ENCODE measurements at places on chromosomes 13 and 19. TPM values are rescaled to one million over a fixed set of nuclear protein-coding genes. Genes with fewer than 3 reads are reported as not detected.

GRCh38 chr13:101447852-101448251 lies 4.6 kb upstream of the ITGBL1 start:
- DNase-seq = no peak

DNA sequence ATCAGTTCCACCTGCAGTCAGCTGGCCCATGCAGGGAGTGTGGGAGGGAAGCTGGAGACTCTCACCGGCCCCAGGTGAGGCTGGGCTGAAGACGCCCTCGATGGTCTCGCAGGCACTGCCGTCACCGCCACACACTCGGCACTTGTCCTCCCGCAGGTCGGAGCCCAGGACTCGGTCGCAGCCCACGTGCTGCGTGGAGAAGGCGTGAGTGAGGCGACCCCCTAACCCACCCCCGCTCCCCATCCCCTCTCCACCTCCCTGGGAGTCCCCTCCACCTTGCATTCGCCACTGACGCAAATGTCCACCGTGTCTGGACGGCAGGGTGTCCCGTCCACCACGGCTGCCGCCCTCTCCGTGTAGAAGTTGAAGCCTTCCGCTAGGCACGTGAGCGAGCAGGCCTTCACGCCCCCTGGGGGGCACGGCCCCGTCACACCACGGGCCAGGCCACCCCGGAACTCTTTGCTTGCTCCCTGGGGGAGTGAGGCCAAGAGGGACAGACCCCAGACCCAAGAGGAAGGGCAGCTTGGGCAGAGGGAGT lies 12.0 kb upstream of the MYO1F start:
- DNase-seq = no peak

GRCh38 chr19:3842948-3843347 lies 25.9 kb downstream of the ZFR2 start:
- no peak for DNase-seq

DNA sequence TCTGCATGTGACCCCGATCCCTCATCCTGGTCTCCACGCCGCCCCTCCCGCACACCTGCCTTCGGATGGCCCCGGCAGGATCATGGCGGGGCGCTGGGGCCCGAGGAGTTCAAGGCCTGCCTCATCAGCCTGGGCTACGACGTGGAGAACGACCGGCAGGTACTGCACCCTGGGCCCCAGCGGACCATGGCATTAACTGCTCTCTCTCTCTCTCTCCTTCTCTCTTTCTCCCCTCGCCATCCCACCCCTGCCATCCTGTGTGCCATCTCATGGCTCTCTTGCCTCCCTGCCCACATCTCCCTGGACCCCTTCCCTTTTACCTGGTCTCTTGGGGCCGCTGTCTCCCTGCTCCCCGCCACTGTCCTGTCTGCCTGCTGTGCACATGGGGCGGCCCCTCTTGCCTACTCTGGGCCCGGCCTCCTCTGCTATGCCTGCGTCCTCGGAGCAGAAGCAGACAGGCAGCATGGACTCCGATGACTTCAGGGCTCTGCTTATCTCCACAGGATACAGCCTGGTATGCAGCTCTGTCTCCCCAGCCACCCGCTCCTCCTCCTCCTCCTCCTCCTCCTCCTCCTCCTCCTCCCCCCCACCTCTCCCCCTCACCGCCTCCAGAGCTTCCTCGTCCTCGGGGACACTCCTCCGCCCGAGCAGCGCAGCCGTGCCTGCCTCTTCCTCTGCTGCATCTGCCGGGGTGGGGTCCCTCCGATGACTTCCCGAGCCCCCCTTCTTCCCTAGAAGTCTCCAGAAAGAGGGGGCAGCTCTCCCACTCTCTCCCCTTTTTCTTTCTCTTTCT lies 16.2 kb downstream of the CAPN12 start:
- DNase-seq = no peak

DNA sequence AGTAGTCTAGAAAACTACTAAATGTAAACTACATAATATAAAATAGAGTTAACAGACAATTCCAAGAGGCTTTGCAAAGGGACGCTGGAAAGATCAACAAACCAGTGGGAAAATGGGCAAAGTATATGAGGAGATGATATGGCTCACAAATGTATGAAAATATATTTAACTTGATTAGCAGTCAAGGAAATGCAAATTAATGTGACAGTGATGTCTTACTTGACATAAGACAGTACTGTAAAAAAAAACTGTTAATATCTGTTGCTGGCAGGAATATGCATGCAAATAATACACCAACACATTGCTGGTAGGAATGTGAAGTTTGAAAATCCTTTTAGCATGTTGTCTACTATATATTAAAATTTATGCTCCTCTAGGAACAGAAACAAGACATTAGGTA lies 136.1 kb downstream of the ATP8A2 start:
- no peak for DNase-seq

DNA sequence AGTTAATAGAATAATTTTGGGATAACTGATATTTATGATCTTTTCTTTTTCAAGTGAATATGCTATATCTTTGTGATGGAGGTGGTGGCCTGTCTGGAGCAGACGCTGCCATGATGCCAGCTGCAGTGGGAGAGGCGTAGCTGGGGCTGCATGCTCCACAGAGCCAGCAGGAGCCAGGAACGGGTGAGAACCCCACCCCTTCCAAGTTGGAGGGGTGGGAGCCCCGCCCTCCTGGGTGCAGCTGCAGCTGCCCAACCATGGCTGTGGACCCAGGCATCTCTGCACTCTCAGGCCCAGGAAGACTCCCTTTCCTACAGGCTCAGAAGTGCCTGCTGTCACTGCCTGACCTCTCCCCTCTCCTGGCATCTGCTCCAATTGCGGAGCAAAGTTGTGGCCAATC lies 373.0 kb downstream of the SLC7A1 start:
- DNase-seq = no peak

Gene ZNF578
- 0.23 TPM for total RNA-seq

Gene NLRP7
- total RNA-seq = not detected

GRCh38 chr19:16373532-16373931 lies 48.9 kb downstream of the KLF2 start:
- DNase-seq = no peak

Gene SIGLECL1
- total RNA-seq = not detected

DNA sequence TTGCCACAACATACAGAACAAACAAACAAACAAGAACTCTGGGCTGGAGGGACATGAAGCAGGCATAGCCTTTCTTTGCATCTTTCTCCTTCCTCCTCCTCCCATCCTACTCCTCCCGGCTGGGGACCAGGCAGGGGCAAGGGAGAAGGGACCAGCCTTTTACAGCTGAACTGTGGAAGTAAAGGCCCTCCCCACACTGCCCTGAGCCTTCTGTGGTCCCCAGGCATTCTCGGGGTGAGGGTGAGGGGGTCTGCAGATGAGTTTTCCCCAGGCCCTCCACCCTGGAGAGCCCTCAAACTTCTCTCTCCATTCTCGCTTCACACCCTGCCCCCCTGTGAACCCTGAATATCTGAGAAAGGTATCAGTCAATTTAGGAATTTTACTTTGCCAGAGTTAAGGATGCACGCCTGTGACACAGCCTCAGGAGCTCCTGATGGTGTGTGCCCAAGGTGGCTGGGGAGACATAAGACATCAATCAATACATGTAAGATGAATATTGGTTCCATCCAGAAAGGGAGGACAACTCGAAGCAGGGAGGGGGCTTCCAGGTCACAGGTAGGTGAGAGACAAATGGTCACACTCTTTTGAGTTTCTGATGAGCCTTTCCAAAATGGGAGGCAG lies 170.9 kb downstream of the COL4A1 start:
- DNase-seq = no peak

- DNase-seq = no peak
Measured at GRCh38 chr19:2719232-2719735, 1.9 kb downstream of the DIRAS1 start.

Gene LYPD4
- not detected for total RNA-seq

DNA sequence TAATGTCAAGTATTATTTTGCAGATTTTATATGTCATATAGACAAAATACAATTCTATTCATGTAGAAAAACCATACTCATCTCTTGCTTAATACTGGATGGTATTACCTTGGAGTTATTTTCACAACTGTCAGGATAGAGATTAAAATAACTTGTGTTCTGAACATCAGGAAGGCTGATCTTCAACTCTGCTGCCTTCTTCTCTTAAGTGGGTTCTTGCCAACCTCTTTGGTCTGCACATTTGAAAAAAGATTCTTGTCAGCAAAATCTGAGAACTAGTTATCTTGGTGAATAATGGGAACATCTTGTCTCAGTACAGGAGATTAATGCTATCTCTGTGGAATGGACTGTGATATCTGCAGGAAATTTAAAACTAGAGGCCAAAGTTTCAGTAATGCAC lies 95.2 kb upstream of the FAM216B start:
- DNase-seq = no peak

DNA sequence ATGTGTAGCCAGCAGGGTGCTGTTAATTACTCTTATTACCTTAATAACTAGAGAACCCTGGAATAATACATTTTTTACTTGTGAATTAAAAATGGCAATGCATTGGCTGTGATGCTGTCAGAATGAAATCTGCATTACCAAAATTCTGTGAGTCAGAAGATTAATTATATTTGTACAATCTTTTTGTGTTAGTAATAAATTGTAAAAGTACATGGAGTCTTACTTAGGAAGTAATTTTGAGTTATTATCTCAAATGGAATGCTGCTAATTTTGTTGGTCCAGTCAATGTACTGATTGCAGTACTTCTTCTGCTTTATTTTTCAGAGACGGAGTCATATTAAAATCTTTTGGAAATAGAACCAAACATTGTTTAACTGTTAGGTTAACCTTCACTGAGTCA lies 152.0 kb upstream of the SLC10A2 start:
- no peak for DNase-seq

DNA sequence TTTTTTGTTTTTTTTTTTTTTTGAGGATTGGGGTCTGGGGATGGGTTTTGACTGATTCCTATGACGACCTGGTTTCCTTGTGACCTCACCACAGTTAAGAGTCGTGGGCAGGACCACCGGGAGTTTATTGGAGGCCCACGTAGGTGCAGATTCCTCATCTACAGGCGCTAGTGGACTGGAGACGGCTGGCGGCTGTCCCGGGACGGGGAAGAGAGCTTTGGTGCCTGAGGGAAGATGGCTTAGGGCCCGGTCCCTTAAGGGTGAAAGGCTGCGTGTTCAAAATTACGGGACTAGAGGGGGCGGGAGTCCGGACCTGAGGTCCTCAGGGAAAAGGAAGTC lies 682 bp upstream of the TEAD2 start:
- no peak for DNase-seq

- no peak for DNase-seq
Measured at GRCh38 chr19:8631425-8631819, 989 bp downstream of the NFILZ start.

Gene C19orf33
- total RNA-seq = not detected

GRCh38 chr13:59547950-59548349 lies 615.8 kb downstream of the DIAPH3 start:
- DNase-seq = no peak

DNA sequence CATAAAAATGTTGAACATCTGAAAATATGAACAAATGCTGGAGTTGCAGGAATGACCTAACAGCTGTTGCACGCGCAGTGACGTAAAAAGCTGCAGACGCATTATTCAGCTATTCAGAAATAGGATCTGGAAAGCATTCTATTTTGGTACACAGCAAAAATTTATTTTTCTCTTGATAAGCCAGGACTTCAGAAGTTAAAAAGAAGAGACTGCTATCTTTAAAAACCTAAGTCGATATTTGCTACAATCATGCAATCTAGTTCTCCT lies 36.9 kb upstream of the STARD13 start:
- no peak for DNase-seq

DNA sequence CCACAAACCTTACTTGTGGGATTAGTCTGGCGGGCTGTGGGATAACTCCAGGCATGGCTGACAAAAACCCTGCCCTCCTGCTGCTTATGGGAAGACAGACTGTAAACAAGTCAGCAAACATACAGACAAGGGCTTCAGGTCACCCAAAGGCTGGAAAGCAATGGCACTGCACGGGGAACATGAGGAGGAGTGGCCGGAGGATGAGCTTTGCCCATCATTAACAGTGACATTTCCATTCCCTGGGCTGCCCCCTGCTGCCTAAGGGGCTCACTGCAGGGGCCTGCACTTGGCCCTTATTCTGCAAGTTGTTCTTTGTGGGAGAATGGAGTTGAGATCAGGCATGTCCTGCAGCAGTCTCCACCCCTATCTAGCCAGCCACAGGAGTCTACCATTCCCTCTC lies 91.3 kb downstream of the UQCRFS1 start:
- no peak for DNase-seq

Gene FPR2
- total RNA-seq = not detected

Gene GNA15
- 19.9 TPM for total RNA-seq

GRCh38 chr19:51242881-51243630 lies 7.8 kb upstream of the SIGLECL1 start:
- no peak for DNase-seq

Gene RELB
- 129 TPM for total RNA-seq

Gene CEACAM7
- not detected for total RNA-seq

Gene ZNF625
- 0.98 TPM for total RNA-seq

Gene ZNF563
- 1.4 TPM for total RNA-seq

Gene ABHD17A
- 135 TPM for total RNA-seq

Gene LILRB5
- not detected for total RNA-seq

GRCh38 chr19:54329476-54330165 lies 9.3 kb downstream of the LILRA4 start:
- DNase-seq = no peak

Gene GADD45GIP1
- 60.5 TPM for total RNA-seq

DNA sequence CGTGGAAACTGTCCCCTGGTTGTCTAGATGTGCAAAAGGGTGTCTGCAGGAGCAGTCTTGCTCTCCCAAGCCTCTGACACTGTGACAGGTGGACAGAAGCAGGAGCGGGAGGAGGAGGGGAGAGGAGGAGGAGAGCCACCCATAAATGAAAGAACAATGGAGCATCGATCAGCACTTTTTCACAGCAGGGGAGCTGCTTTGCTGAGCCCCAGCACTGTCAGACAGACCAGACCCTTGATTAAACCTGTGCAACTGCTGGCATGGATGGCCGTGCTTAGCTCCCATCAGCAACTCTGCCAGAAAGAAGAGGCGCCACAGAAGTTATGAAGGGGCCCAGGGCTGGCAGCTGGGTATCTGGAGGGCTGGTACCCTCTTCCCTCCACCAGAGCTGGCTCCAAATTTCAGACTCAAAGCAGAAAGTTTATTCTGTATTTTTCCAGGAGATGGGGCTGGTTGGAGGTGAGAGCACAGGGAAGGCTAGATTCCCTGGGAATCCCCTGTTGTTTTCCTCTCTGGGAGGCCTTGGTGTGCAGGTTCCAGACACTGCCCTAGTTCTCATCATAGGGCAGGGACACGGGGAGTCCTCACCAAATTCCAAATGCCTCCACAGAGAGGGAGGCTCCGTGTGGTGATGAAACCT lies 1192.2 kb downstream of the UQCRFS1 start:
- DNase-seq = no peak

DNA sequence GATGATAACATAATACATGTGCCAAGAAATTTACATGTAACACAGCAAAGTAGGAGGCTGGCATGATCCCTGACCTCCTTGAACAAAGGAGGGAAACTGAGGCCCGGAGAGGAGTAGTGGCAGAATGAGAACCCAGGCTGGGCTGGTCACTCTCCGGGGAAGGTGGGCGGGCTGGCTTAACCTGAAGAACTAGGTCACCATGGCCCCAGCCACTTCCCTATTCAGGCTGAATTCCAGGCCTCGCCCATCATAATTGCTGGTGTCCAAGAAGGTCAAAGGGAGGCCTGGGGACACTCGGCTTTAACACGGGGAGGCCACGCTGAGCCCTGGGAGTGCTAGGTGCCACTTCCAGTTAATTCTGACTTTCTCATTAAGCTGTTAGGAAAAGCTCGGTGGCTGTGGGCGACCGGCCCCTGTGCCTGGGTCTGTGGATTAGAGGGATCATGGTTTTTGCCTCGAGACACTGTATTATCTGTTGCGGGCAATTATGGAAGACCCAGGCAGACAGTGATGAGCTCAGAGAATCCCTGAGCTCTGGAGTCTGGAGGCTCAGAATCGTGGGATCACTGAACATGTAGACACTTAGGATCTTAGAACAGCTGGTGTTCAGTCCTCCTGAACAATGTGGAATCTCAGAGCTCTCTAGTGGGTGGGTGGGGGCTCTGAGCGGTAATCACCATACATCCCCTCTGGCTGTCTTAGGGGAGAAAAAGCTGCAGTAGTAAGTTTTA lies 5.0 kb upstream of the TINCR start:
- DNase-seq = no peak
